ENCODE measurements at places on chromosomes 6 and 20.

DNA sequence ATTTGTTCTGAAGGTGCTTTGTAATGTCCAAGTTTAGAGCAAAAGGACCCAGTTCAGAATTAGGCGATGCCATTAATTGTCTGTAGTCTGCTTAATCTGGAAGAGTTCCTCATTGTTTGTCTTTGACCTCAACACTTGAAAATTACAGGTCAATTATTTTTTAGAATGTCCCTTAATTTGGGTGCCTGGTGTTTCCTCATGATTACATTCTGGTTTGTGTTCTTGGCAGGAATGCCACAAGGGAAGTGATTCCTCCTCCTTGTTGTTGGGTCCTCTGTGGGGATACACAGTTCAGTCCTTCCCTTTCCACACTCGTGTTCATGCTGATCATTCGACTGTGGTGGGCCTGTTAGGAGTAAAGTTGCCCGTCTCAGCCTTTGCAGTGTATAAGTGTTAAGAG is 207.3 kb downstream of the JARID2 start:
- DNase-seq, result no peak

GRCh38 chr20:49570828-49571552 is 3.1 kb upstream of the PTGIS start:
- DNase-seq, result no peak

DNA sequence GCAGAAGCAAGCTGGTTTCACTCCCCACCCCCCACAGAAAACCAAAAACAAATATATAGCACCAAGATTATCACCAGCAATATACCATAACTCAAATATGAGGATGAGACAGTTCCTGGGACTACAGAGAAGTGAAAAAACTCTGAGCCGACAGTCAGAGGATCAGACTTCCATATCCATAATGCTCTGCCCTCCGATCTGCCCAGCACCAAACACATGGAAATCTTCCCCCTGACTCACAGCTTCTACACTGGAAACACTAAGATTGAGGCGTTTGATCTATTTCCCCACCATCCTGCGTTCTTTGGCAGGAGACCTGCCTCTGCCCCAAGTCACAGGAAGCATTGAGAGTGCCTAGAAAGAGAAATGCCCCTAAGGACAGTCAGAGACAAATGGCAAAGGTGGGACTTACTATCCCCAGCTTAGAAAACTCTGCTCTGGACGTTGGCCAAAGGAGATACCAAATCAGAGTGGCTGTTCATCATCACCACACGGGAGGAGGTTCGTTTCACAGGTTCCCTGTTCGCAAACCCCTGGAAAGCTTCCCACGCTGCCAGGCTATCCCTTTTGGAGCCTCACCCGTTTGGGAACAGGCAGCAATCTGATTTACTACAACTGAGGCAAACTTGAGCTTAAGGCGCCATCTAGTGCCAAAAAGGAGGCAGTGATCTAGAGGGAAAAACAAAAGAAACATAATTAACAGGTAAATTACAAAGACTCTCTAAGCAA is 48.7 kb upstream of the SRSF6 start:
- no peak for DNase-seq

DNA sequence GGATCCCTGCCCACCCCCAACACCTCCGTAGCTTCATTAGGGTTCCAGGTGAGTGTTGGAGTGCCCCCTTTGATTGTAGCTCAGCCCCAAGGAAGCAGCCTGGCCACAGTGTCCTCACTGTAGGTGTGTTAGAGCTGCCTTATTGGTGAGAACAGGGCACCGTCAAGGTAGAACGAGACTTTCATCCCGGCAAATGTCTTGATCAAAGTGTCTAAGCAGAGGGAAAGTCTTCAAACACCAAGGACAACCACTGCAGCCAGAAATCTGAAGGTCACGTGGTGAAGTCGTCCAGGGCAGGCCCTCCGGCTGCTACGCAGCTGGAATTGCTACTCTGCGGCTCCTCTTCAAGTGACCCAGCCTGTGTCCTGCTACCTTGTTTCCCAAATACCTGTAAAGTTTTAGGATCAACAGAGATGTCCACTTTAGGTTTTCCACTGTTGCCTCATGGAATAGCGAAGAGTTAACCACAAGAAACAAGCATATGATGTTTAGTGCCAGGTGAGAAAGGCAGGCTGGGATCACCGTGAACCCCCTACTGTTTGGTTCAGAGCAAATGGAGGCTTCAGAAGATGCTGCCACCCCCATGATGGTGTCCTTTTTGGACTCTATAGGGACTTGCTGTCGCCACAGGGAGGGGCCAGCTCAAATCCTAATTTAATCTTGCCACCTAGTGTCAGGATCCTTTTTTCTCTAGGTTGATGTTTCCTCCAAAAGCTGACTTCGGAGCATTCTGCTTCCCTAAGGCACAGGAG is 1.7 kb upstream of the DLL1 start:
- DNase-seq, result no peak

GRCh38 chr20:13289031-13289430 is 68.0 kb downstream of the ISM1 start:
- DNase-seq, result no peak

GRCh38 chr20:45993197-45993951 is 15.3 kb upstream of the MMP9 start:
- DNase-seq, result peak; percentile 65

DNA sequence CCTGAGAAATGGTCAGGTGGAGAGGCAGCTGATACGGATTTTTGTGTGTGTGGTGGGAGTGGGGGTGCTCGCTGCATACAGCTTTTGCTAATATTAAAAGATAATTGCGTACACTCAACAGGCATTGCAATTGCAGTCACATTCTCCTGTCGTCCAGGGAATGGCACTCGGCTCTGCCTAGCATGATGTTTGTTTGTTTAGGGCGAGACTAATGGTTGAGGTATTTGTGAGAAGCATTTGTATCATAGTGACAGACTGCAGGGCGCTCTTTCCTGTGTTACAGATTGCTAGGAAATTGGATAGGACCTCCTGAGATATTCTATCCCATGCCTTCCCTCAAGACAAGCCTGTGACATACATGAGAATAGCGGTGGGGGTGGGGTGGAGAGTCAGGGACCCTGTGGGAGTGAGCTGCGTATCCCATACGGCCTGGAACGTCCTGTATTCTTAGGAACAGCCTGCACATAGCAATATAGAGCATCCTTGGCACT is 207.4 kb downstream of the SOX4 start:
- peak; percentile 61 for DNase-seq

- DNase-seq, result no peak
Measured at GRCh38 chr6:47434372-47435253, 43.0 kb upstream of the CD2AP start.

DNA sequence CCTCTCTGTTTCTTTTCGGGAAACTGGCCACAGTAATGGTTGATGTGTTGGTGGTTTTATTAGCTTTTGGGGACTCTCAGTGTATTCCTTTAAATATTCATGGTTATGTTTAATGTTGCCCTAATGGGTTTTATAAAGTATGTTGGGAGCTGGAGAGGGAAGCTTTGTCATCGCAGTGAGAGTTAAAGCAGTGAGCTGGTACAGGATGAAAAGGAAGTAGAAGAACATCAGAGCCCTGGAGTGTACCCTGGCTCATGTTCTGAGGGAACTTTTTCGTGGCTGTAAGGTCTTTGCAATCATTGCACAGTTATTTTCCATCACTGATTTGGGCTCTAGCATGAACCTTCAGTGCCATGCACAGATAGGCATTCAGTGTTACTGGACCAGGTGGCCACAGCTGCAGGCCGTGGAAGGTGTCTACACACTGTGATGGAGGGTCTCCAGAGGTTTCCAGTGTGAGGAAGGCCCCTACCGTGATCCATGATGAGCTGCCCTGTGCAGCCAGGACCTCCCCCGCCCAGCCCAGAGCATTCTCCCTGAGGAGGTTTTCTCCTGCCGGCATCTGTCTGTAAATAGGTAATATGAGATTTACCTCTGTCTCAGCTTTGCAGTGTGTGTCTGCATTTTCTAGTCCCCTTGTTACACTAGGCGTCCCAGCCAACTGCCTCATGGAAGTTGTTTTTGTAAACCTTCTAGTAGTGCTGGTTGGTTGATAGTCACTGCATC is 22.4 kb upstream of the TMEM217 start:
- no peak for DNase-seq

DNA sequence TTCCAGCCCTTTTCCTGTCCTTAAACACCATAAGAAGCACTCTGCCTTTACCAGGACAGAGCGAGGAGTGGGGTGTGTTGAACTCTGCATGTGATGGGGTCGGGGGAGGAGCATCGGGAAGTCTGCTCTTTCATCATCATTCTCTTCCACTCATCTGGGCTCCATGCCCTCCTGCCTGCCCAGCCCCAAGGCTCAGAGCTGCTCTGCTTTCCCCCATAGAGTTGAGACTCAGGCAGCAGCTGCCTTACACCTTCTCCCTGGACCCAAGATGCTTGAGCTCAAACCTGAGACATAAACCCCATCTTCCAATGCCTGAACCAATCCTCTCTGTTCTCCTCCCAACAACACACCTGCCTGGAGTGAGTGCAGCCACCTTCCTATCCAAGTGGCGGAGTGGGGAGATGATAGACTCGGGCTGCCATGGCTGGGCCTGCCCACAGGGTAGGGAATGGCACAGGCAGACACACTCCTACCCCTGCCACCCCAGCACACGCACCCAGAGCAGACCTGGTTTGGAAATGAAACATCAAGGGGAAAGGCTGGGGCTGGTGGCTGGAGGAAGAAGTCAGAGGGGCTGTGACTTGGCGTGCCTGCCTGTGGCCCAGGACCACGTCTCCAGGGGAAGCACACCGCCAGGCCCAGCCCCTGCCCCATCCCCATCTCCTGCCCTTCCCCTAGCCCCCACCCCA is 28.4 kb downstream of the TFEB start:
- DNase-seq, result no peak

- no peak for DNase-seq
Measured at GRCh38 chr6:142887517-142887916, 57.5 kb downstream of the HIVEP2 start.

GRCh38 chr6:19135706-19136105 is 701.5 kb upstream of the ID4 start:
- no peak for DNase-seq

DNA sequence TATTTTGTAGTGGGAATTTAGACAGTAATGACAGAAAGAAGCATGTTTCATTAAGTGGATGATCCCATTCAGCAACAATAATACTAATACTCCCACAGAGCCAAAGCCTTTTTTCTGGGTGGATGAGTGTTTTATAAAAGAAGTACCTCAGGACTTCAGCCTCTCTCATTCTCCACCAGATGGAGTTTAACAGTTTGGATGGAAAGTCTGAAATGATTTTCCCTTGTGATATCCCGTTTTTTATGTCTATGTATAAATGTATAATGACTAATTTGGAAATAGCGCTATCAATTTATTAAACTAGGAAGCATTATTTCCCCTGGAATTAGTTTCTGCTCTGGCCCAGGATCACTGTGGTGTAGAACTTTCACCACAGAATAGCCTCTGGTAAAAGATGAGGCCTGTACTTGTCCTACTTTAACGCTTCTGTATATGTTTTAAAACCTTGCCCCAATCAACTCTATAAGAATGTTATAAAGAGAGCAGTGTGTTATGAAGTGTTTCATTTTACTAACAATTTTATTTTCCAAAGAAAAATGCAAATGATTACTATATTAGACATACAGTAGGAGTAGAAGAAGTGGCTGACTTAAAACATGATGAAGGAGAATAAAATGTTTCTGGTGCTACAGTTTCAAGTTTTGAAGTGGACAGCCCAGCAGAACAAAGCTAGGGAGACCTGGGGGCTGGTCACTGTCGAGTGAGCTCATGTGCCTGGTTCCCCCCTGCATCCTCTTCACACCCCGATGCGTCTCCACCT is 135.6 kb downstream of the HIVEP1 start:
- DNase-seq, result no peak

DNA sequence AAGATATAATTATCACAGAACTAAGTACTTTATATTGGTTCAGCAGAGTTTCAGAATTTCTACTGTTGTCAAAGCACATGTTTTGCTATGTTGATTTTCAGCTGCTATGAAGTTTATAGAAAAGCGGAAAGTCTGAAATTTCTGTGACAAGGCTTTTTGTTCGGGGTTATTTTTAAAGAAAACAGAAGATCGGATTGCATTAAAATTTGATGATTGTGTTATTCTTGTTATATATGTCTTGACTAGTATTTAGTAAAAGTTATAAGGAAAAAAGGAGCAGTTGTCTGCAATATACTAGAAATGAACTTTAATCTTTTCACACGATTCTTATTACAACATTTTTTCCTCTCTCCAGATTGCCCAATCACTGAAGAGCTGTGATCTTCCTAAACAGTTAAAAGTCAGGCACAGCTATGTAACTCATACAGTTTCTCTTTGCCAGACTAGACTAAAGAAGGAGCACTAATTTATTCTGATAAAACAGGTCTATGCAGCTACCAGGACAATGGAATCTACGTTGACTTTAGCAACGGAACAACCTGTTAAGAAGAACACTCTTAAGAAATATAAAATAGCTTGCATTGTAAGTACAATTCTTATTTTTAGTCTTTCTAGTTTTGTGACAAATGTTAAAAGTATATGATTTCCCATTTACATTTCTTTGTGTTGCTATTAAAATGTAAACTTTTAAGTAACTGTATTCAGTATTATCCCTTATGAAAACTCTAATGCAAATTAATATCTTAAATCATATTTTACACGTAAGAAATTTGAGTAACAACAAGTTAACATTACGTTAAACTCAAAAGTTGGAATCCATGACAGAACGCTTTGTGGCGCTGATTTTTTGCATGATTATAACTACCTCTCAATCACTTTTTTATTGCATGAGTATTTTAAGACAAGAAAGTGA is at the start of gene ENPP3:
ENPP3 (plus strand) TSS at position 423 of the 913 bp plus-strand sequence; CDS start at position 506, 83 bp downstream.
- no peak for DNase-seq

GRCh38 chr6:41422161-41422560 is 86.8 kb downstream of the NCR2 start:
- DNase-seq, result no peak

DNA sequence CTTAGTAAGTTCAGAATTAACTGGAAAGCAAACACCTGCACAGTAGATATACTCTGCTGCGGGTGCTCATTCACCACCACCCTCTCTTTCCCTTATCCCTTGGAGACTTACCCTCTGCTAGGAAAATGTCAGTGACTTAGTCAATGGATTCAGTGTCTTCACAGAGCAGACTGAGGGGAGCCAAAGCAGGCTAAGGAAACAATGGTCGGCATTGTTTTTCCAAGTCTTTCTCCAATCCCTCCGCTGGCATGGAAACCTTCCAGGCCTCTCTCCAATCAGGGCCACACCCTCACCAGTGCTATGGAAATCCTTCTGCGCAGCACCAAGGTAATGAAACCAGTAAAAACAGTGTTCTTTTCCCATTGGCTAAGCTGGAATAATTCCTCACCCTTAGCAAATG is 531.2 kb downstream of the TFAP2B start:
- DNase-seq, result no peak

DNA sequence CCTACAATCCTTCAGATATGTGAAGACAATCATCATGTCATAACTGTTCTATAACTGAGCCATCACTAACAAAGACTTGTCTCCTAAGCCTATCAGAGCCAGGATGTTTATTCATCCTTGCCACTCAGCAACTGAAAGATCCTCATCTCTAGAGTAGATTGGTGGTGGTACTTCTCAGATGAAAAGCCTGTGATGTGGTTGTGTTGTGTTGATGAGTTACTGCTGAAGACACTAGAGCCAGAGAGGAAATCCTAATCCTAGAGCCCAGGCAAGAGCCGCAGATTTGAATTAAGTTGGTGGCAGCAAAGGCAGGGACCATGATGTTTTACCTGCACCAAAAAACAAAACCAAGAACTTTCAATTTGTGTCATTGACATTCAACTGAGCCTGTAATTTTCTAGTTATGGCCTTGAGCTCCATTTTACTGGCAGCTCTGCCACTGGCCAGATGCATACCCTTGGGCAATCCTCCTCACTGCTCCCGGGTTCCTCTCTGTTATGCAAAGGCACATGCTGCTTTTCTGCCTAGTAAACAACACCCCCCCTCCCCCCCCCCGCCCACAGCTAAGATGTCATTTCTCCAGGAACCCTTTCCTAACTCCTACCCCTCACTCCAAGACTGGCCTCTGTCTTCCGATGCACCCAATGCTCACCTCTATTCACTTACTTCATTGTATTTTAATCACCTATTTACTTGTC is 50.2 kb upstream of the REV3L start:
- DNase-seq, result no peak
